ENCODE measurements at places on chromosomes 6 and 20.

DNA sequence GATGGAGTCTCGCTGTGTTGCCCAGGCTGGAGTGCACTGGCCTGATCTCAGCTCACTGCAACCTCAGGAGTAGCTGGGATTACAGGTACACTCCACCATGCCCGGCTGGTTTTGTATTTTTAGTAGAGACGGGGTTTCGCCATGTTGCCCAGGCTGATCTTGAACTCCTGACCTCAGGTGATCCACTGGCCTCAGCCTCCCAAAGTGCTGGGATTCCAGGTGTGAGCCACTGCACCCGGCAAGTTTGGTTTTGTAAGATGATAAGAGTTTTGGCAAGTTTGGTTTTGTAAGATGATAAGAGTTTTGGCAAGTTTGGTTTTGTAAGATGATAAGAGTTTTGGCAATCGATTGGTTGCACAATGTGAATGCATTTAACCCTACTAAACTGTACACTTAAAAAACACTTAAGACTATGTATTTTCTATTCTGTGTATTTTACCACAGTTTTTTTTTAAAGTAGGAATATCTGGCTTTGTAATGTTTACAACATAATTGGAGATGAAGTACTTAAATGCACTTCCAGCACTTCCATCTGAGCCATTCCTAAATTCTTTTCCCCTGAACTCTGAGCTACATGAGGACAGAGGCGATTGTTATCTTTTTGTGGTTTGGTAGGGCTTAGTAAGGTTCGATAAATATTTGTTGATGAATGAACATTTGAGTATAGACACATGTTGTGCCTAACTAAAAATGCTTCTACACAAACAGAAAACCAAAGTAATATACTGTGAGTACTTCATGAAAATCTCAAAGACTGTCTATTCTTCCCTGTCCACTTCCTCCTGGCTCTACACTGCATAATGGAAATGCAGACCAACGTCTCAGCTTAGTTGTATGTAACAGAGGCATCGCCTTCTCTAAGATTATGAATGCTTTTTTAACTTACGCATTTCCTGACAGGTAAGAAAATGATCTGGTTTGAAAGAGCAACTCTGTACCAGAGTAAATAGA is 18.8 kb downstream of the SAMHD1 start:
- DNase-seq = no peak

DNA sequence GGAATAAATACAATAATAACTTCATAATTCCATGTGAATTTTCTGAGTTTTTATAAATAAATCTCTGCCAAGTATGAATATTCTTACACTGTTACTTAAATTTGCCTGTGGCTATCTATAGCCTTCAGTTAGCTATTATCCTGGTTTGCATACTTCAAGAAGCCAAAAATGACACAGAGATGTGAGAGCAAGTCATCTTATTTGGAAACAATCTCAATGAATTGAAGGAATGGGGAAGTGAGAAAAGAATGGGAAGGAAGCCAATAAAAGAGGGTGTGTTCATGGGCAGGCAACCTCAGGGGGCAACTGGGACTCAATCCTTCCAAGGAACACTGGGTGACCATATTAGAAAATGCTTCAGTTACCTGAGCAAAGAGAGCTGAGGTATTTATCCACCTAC is 9.9 kb downstream of the HAO1 start:
- DNase-seq = no peak

- DNase-seq = no peak
These were observed 328.5 kb downstream of the EPM2A start for GRCh38 chr6:145406783-145407182.

GRCh38 chr20:12152996-12153395 is 235.3 kb downstream of the BTBD3 start:
- DNase-seq = no peak

- DNase-seq = no peak
These were observed 44.7 kb downstream of the RSPH3 start for GRCh38 chr6:158955255-158955654.

DNA sequence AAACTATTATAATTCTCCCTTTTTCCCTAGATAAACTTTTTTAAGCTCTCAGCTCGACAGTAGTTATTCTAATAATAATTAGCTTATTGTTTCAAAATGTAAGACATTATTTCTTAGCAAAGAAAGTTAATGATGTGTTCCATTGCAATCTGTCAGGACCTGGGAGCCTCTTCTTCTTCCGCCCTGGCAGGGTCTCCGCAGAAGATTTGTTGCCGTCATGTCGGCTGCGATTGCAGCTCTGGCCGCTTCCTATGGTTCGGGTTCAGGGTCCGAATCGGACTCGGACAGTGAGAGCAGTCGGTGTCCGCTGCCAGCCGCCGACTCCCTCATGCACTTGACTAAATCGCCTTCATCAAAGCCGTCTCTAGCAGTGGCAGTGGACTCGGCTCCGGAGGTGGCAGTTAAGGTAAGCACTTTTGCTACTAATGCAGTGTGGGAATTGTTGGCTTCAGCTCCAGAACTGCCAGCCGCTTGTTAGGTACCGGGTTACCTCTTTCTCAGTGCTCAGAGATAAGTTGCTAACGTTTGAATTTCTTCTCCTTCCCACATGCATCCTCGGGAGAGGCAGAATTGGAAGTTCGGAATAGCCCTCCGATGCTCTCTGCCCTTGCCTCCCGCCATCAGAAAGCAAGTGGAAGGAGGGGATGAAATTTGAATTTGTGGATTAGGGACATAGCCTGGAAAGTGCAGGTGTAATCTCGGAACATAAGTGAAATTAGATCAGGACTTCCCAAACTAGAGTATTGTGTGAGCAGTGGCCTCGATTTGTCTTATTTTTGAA is at the start of gene CDC40:
CDC40 (plus strand) TSS at position 200 of the 781 bp plus-strand sequence; CDS start at position 218, 18 bp downstream.
- DNase-seq = no peak

- no peak for DNase-seq
These were observed 112.0 kb downstream of the ZMYND8 start for GRCh38 chr20:47244451-47244850.

Measured in dermis microvascular lymphatic vessel endothelial cell (primary cell).